ENCODE measurements at places on chromosomes 13 and 19.

DNA sequence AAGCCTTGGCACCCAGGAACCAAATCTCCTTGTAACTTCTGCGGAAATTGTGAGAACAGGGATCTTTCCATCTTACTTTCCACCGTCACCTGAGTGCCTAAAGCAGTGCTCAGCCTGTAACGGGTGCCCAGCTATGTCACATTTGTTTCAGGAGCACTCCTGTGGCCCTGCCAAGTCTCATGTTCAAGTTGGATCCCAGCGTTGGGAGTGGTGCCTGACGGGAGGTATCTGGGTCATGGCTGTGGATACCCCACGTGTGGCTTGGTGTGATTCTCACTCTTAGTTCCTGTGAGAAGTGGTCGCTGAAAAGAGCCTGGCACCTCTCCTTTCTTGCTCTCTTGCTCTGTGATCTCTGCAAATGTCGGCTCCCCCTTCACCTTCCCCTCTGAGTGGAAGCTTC is 114.9 kb downstream of the UQCRFS1 start:
- DNase-seq, result no peak

DNA sequence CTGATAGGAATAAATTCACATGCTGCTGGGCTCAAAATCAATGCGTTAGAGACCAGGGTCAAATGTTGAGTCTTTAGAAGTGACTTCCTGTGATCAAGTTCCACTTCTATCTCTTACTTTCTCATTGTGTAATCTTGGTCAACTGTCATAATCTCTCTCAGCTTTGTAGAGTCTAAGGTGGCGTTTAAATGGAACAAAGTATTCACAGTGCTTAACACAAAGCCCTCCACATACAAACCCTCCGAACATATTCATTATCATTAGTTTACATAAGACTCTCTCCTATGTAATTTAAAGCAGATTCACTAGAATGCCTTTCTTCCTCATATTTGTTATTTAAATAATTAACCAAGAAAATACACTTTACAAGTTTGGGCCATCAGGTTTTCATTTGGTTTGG is 1044.1 kb downstream of the EFNB2 start:
- peak; percentile 38 for DNase-seq

- DNase-seq, result no peak
Observed at GRCh38 chr13:78787190-78787589, 128.2 kb upstream of the OBI1 start.

DNA sequence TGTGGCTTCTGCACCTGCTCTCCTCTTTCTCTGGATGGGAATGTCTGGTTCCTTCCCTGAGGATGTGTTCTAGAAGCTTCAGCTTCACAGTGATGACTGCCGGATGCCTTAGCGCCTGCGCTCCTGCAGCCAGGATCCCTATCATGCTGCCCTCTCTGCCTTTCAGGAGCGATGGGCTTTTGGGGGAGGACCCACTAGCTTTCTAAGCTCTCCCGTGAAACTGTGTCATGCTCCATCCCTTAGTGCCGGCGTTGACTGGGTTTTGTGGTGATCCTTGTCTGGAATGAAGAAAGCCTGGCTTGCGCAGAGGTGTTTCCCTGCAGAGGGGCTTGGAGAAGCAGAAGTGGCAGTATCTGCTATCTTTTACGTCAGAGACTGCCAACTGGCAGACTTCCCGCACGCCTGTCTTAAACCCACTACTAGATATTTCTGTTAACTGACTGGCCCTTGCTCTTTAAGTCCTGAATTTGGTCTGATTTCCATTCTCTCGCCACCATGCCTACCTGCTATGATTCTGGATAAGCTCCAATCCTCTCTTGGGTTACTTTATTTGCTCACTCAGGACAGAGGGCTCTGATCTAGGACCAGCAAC is 3.8 kb upstream of the KMT2B start:
- DNase-seq, result no peak

- DNase-seq, result no peak
Observed at GRCh38 chr19:518598-519231, 11.4 kb downstream of the TPGS1 start.

- DNase-seq, result peak; percentile 55
Observed at GRCh38 chr13:51912511-51913225, 50.9 kb downstream of the CCDC70 start.

GRCh38 chr13:97432232-97432916 is 1.6 kb upstream of the RAP2A start:
- DNase-seq, result no peak

DNA sequence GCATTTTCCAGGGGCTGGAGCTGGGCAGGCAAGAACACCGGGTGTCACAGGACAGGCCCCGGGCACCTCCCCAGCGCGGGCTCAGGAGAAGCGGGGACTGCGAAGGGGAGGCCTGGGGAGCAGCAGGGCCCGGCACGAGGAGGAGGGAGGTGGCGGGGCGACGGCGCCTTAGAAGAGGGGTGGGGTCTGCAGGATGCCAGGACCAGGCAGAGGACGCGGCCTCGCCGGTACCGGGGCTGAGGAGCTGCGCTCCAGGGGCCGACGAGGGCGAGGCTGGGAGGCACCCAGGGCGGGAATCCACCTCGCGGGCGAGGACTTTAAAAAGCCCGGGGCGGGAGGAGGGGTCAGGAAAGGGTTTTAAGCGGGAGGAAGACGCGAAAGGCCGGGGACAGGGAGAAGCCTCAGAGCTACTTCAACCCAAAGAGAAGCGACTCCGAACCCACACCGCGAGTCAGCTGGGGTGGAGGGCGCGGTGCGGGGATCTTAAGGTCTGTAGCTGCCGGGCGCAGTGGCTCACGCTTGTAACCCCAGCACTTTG is 665 bp downstream of the ZNF347 start:
- peak; percentile 35 for DNase-seq
